Cortex of kidney (tissue), 1 donor: ENCODE measurements at places on chromosomes 4 and X.

GRCh38 chrX:48025561-48025960, 18.8 kb downstream of the SPACA5 start:
- DNase-seq = no peak

DNA sequence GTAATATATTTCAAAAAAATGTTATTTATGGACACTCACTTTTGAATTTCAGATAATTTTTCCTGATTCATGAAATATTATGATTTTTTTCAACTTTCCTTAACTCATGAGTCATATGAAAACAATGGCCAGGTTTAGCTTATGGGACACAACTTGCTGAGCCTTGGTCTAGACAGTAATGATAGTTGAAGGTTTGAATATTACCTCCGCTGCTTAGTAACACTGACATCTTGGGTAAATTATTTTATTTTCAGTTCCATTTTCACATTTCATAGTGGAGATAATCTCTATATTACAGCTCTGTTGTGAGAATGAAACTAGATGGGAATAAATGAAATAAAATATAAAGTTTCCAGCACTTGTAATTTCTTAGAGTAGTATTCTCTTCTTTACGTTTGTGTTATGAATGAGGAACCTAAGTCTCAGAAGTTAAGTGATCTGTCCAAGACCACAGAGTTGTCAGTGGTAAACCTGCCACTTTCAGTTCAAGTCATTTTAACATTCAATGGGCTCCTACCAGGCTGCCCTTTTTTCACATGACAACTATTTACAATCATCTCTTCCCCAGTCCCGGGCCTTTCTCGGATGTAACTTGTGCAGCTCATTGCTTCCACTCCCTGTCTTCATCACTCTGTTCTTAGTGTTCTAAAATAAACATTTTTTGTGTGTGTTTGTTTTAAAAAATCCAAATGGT, 46.8 kb upstream of the GC start:
- DNase-seq = no peak

DNA sequence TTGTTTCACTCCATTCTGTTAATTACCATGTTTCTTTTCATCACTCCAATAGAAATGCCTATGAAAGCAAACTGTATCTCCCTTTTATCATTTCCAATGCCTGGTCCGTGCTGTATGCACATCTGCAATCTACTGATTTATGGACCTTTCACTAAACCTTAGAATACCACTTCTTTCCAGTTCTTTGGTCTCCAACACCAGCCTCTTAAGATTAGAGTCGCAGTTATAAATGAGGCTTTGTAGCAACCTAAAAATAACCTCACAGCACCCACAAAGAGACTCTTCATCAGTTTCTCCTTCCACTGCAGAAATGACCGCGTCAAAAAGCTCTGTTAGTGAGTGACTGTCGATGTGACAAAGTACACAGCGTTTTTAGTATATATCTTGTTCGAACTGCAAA, 282.6 kb downstream of the ADGRA3 start:
- DNase-seq = no peak

GRCh38 chr4:150782921-150783320, 201.0 kb downstream of the MAB21L2 start:
- DNase-seq = no peak

DNA sequence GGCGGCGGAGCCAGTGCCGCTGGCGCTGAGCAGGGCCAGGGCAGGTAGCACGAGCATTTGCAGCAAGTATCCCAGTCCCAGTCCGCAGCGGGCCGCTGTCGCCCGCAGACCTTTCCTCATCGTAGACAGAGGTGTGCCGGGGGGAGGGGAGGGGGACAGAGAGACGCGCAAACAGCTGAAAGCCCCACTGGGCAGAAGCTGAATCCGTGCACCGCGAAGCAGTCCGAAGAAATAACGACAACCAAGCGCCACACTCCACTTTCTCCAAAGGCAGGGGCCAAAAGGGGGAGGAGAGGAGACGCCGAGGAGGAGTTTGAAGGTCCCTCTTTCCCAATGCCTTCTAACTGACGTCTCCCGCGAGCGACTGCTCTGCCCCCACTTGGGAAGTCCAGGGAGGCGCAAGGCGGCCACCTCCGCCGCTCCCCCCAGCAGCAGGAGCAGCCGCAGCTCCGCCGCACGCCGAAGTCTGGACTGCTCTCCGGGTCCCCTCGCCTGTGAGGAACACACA, at the start of gene UNC5C:
Gene UNC5C, minus strand, starts transcription at position 236 of the 508 bp plus-strand sequence.
- no peak for DNase-seq

GRCh38 chr4:40924793-40925117, 175.0 kb downstream of the NSUN7 start:
- no peak for DNase-seq

DNA sequence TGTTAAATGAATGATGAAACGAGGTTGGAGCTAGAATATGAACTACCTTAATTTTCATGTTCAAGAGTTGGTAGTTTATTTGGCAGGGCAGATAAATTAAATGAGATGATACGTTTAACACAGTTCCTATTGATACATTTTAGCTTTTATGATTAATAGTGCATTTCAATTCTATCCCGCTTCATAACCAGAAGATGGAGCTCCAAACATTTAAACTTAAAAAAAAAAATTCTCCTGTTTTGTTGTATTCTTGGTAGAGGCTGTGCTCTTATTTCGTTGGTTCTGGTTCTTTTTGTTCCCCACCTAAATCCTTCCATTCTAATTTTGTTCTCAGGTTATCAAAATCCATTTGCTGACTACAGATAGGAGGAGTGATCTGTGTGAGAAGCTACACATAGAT, 71.8 kb upstream of the PTPN13 start:
- no peak for DNase-seq

GRCh38 chrX:117002981-117003380, 540.2 kb upstream of the CT83 start:
- no peak for DNase-seq

- no peak for DNase-seq
These were observed 47.0 kb upstream of the SPRY1 start for GRCh38 chr4:123349421-123350190.

GRCh38 chr4:173195109-173195508, 26.5 kb downstream of the GALNT7 start:
- no peak for DNase-seq

DNA sequence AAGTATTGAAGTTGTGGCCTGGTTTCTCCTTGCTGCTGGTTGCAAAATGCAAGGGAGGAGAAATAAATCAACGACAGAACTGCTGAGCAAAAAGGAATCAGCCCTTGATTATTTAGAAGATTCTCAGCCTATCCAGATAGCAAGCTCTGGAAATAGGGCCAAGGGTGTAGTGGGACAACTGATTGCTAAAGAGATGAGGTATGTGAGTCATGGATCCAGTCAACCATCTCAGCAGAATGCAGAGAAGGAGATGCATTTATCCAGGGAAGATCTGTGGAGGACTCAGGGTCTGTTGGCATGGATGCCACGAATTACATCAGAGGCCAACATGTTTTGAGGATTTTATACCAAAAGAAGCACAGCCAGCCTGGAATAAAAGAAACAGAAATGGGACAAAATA, 36.7 kb downstream of the FOXR2 start:
- DNase-seq = no peak

DNA sequence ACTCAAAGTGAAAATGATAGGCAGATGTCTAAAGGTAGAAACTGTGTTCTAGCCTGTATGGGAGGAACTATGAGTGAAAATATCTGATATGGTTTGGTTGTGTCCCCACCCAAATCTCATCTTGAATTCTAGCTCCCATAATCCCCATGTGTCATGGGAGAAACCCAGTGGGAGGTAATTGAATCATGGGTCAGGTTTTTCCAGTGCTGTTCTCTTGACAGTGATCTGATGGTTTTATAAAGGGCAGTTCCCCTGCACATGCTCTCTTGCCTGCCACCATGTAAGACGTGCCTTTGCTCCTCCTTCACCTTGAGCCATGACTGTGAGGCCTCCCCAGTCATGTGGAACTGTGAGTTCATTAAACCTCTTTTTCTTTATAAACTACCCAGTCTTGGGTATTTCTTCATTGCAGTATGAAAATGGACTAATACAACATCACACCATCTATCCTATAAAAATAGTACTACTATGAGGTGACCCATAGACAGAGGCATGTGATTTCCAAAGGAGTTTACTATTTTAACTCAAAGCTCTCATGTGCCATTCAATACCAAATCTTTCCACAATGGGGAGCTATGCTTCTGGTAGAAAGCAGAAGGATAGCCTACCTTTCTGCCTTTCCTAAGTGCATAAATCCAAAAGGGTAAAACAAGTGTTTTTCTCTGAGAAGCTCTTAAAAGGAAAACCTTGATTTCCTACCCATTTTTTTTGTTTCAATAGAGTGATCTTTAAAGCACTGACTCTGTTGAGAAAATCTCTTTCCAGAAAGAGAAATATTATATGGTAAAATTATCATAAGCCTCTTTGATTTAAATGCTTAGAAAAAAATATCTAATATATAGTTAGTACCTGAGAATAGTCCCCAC, 38.8 kb downstream of the SEC31A start:
- DNase-seq = no peak

DNA sequence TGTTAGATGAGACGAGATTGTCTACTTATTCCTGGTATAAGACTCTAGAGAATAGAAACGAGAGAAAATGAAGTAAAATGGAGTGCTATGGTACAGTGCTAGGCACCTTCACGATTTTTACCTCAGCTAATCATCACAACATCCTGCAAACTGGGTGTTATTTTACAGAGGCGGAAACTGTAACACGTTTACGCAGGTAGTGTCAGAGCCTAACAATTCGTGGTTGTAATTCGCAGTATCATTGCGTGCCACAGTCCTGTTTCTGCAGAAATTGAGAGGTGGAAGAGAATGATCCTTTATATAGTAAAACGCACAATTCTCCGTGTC, 383 bp upstream of the TBC1D19 start:
- no peak for DNase-seq

GRCh38 chrX:2789569-2789968, 37.7 kb downstream of the XG start:
- DNase-seq = no peak
